ENCODE measurements at places on chromosomes 12 and 14.

GRCh38 chr12:118337194-118337838, 35.4 kb downstream of the TAOK3 start:
- no peak for DNase-seq

DNA sequence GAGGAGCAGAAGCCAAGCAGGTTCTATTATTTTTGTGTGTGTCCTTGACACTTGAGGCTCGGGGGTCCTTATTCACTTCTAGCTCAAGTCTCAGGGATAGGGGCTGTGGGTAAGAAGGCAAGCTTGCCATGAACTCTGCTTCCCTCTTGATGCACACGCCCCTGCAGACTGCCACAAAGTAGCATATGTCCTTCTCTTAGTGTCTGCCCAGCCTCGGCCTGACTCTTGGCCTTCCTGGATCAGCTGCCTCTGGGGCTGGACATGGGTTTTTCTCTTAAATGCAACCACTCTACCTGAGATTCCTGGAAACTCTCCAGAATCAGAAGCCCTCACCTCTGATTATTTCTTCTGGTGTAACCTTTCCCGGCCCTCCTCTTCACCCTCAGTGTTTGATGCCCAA, 28.2 kb upstream of the PEX5 start:
- DNase-seq = no peak

- DNase-seq = no peak
Measured at GRCh38 chr12:68557011-68557730, 53.5 kb upstream of the RAP1B start.

- DNase-seq = no peak
Measured at GRCh38 chr14:105487449-105487985, 831 bp downstream of the CRIP1 start.

DNA sequence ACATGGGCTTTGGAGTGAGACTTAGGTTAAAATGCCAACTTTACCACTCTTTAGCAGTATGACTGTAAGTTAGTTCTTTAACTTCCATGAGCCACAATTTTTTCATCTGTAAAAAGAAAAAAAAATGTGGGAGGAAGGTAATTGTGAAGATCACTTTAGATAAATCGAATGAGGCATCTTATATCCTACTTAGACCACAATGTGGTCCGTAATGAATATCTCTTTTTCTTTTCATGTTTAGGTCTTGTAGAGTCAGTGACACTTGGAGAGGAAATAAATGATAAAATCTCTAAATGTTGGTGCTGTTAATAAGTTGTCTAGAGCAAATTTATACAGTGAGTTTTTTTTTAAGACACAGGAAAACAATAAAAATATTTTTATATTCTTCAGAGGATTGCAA, 34.3 kb downstream of the RGS6 start:
- DNase-seq = no peak

DNA sequence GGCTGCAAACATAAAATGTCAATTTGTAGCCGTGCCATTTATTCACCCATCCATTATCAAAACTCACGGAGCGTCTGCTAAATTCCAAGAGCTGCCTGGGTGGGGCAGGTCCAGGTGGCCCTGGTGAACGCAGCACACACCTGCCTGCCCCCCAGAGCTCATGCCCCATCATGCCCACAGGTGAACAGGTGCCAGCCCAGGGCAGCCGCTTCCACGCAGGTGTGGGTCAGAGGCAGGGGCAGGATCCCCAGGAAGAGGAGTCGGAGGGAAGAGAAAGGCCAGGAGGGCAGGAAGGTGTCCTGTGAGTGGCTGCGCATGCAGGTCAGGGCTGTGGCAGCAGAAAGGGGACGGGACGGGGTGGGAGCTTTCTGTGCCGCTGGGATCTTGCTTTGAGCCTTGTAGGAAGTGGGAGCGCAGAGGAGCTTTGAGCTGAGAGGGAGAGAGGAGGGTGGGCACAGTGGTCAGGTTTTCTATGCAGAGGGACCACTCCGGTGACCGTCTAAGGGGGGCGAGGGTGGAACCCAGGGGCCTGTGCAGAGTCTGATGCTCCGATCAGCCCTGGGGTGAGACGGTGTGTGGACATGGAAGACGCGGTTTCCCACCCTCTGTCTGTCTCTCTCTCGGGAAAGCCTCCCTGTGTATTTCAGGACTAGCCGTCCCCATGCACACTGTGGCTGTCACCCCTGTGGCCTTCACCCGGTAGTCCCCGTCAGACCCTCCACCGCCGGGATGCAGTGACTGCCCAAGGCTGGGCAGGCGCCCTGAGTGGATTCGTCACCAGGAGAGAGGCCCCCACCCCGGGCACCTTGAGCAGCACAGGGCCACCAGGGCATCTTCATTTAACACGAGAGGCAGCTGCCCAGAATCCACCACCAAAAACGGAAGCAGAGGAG, 26.7 kb downstream of the GALNT9 start:
- DNase-seq = no peak

All from SK-MEL-5 (cell line).